Trophoblast cell (in vitro differentiated cells and primary cell): ENCODE measurements at places on chromosomes 6 and 20.

DNA sequence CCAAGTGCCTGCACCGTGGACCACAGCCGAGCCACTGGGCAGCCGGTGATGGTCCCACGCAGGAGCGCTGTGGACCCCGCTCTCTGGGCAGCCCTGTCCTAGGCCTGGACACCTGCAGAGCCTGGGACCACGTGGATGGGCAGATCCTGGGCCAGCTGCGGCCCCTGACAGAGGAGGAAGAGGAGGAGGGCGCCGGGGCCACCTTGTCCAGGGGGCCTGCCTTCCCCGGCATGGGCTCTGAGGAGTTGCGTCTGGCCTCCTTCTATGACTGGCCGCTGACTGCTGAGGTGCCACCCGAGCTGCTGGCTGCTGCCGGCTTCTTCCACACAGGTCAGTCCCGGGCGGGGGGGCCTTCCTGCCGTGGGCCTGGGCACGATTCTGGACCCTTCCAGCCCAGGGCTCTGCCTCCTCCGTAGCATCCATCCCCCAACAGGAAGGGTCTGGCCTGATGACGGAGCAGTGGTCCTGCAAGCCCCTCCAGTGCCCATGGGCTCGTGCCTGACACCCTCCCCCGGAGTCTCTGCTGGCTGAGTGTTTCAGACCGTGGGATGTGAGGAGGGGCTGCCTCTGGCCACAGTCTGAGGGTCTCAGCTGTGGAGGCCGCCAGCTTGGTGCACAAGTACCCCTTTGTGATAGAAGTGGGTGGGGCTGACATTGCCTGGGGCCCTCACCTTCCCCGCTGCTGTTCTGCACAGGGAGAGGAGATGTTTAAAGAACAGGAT, 572 bp downstream of the BIRC7 start:
- no peak for DNase-seq

GRCh38 chr6:116078945-116079344, 18.3 kb upstream of the FRK start:
- no peak for DNase-seq

DNA sequence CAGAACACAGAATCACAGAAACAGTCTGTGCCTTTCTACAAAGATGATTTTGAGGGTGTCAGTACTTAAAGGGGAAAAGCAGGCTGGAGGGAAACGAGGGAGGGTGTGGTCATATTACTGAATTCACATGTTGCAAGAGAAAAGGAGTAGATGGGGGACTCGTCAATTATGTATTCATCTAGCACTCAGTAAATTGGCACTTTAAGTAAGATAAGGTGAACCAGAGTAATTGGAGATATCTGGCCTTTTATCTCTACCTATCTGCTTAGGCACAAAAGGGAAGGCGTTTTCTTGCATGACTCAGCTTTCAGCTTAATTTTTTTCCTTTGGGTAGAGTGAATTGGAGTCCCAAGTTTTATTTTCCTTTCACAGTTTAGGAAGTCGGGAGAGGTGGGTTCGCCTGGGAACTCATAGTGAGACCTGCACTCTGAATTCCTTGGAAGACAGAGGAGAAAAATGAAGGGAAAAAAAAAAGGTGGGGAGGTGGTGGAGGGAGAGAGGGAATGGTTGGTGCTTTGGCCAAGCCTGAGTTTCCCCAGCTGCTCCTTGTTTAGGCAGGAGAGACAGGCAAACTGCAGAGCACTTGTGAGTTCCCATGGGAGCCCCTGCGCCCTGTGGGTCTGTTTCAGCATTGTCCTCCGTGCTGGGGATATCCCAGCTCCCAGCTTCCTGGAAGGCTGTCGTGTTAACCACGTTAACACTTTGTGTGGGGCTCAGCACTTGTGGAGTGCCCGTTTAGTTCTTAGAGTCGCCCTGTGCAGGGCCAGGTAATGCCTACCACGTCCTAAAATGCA, 19.7 kb upstream of the GTSF1L start:
- no peak for DNase-seq

- DNase-seq, result no peak
Measured at GRCh38 chr6:123986938-123987337, 183.3 kb downstream of the NKAIN2 start.

DNA sequence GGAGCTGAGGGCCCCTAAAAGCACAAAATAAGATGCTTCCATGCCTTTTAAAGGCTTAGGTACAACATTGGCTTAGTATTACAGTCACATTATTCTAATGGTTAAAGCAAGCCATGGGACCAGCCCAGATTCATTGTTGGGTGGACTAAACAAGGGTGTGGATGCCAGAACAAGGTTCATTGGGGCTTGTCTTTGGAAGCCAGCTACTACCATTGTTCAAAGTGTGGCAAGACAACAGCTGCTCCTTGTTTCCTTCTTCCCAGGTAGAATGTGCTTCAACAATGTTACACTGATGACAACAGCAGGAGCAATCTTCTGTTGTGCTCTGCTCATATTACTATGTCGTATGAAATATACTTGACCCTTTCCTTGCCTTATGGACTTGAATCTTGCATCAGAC, 261.5 kb downstream of the TBC1D7 start:
- DNase-seq, result no peak

GRCh38 chr6:137776786-137777686, 90.0 kb upstream of the TNFAIP3 start:
- DNase-seq, result peak; percentile 87

DNA sequence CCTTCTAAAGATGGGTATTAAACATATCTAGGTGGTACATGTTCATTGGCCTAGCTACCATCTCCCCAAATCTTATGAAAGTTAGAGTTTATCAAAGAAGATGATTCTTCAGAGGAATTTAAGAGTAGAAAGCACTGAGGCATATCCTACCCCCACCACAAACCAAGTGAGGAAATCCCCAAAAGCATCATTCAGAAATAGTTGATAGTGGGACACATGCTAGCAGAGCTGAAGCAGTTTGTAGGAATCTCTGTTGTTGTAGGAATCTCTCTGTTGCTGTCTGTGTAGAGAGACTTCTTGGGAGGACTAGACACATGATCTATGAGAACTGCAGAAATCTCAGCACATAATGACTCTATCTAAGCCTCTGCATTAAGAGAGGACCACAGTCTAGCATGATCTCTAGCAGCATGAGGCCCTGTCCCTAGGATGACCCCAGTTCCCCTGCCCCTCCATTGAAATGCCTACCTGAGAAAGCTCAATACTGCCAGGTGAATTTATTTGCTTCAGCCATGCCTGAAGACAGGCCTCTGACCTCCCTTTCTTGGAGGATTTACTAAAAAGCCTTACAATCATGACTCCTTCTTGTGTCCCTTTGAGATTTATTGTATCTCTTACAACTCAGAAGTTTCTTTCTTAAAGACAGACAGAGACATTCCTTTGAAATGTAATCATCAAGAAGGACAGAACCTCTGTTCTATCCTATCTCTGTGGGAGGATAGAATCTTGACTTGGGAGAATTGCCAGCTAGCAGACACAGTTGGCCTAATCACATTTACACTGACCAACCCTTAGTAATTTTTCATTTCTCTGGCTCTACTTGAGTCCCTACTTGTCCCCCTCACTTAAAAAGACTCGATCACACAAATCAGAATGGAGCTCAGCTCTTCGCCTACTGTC, 582.4 kb downstream of the PHF3 start:
- no peak for DNase-seq

GRCh38 chr6:36997811-36998722, 7.4 kb upstream of the FGD2 start:
- no peak for DNase-seq

DNA sequence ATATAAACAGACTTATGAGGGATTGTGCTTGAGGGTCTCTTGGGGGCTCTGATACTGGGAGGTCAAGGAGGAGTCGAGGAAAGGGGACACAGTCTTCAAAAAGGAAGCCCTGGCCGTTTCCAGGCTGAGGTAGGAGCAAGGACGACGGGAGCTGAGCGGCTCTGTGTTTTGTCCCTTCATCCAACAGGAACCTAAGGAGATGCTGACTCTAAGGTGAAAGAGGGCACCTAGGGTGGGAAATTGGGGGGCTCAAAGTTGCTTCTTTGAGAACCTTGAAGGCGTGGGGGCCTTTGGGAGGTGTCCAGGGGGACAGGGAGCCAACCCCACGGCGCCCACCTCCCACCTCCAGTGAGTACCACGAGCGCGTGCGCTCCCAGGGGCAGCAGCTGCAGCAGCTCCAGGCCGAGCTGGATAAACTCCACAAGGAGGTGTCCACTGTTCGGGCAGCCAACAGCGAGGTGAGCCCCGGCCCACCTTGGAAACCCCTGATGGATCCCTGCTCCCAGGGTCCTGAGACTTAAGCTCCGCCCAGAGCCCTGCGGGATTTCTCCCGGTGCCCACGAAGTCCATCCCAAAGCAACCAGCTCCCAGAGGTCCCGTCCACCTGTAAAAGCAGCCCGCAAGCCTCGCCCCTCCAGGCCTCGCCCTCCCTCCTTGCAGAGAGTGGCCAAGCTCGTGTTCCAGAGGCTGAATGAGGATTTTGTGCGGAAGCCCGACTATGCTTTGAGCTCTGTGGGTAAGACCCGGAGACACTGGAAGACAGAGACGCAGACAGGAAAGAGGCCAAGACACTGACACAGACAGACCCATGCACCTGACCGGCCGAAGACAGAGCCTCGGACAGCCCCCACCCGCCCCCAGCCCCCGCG, 2.9 kb downstream of the SPAG4 start:
- DNase-seq, result peak; percentile 37

- no peak for DNase-seq
Measured at GRCh38 chr6:90983462-90983861, 396.6 kb upstream of the MAP3K7 start.

GRCh38 chr6:13369591-13369990, 41.3 kb upstream of the TBC1D7 start:
- DNase-seq, result no peak

GRCh38 chr6:113318575-113318917, 538.6 kb upstream of the MARCKS start:
- no peak for DNase-seq

DNA sequence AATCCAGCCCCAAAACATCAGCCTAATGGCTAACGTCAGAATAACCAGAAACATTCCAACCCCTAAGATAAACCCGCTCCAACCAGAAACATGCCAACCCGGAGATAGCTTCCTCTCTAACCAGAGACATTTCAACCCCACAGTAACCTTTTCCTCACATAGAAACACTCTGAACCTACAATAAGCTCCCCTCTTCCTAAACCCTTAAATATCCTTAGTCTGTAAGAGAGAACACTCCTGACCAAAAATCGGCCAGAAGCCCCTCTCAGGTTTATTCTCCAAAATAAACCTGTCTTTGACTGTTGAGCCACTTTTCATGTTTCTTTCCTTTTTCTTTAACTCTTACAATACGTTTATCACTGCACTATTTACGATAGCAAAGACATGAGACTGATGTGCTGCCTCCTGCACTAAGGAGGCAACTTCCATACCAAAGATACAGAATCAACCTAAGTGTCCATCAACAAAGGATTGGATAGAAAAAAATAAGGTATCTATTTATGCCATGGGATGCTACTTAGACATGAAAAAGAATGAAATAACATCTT, 5.0 kb upstream of the GABRR2 start:
- no peak for DNase-seq

- DNase-seq, result peak; percentile 3
Measured at GRCh38 chr20:9912858-9913434, 74.1 kb upstream of the PAK5 start.

- no peak for DNase-seq
Measured at GRCh38 chr6:131175564-131175963, 40.3 kb downstream of the AKAP7 start.

DNA sequence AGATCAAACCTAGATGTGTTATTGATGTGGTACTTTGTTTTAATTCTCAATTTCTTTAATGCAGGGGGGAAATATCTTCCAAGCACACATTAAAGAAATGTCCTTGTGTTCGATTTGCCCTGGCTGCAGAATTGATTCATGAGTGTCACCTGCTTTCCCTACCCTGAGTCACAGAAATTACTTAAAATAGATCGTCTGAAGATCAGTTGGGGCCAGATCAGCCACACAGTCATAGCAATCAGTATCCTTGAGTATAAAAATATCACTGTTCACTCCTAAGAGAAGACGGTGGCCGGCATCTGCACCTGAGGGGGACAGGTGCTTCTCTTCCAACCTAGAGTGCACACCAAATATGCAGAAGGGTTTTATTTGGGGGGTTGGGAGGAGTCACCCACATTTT, 115.2 kb upstream of the RIN2 start:
- DNase-seq, result no peak

- peak; percentile 76 for DNase-seq
Measured at GRCh38 chr20:56579301-56579710, 46.3 kb downstream of the FAM209B start.

GRCh38 chr20:50514750-50515149, 4.6 kb downstream of the PTPN1 start:
- no peak for DNase-seq

DNA sequence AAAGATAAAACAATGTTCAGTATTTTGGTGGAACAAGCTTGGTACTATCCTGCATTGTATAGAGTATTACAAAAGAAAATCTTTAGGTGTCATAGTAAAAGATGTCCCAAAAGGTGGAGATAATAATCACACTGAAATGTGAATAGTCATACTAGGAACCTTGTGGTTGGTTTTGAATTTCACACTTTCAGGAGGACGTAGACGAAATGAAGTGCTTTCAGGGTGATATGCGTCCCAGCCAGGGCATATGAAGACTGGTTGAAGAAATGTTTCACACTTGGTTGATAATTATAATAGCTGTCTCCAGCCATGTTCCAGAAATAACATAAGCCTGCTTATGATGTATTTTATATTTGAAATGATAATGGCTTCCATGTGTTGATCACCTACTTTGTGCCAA, 60.4 kb downstream of the SCAND1 start:
- no peak for DNase-seq

DNA sequence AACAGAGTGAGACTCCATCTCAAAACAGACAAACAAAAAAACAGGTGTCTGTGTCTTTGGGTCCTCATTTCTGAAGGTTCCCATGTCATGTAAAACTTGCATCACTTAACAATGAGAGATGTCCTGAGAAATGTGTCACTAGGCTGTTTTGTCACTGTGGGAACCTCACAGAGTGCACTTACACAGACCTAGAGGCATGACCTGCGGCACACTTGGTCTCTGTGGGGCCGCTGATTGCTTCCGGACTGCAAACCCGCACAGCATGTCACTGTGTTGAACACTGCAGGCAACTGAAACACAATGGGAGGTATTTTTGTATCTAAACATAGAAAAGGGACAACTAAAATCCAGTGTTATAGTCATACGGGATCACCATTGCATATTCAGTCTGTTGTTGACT, 42.3 kb upstream of the TMEM181 start:
- peak; percentile 88 for DNase-seq

- no peak for DNase-seq
Measured at GRCh38 chr20:11008444-11009033, 334.7 kb upstream of the JAG1 start.

GRCh38 chr6:19772891-19773290, 64.3 kb upstream of the ID4 start:
- DNase-seq, result no peak

- DNase-seq, result peak; percentile 49
Measured at GRCh38 chr20:62642051-62642665, at the start of gene SLCO4A1. Gene SLCO4A1, plus strand, starts transcription at chr20:62642503. Its CDS starts 13,952 bp downstream, at chr20:62656455.

GRCh38 chr6:28757429-28758045, 166.2 kb downstream of the TRIM27 start:
- peak; percentile 35 for DNase-seq

DNA sequence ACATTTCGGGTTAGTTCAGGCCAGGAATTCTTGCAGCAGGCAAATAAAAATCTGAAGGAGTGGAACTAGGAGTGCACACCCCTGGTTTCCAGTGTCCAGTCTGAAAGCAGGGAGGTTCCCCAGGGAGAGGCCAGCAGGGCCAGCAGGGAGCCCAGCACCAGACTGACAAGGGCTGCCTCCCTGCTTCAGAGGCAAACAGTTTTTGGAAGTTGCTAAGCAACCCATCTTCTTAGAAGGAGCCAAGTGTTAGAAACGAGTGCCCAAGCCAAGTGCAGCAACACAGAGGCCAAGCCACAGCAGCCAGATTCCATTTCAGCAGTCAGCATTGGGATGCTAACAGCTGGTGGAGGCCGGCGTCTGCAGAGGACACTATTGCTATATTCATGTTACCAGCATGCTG, 179.1 kb downstream of the SYNDIG1 start:
- DNase-seq, result no peak
